ENCODE measurements at places on chromosomes 5 and 9.

- DNase-seq, result no peak
Measured at GRCh38 chr5:146862641-146863040, 15.9 kb downstream of the PPP2R2B start.

DNA sequence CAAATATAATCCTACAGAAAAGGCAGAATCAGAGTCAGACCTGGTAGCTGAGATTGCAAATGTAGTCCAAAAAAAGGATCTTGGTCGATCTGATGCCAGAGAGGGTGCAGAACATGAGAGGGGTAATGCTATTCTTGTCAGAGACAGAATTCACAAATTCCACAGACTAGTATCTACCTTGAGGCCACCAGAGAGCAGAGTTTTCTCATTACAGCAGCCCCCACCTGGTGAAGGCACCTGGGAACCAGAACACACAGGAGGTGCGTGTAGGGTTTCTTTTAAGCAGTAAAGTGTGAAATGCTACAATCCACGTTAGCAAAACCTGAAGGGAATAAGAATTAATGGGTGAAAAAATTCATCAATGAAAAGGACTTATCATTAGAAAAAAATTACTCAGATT, 145.8 kb downstream of the GIN1 start:
- no peak for DNase-seq

DNA sequence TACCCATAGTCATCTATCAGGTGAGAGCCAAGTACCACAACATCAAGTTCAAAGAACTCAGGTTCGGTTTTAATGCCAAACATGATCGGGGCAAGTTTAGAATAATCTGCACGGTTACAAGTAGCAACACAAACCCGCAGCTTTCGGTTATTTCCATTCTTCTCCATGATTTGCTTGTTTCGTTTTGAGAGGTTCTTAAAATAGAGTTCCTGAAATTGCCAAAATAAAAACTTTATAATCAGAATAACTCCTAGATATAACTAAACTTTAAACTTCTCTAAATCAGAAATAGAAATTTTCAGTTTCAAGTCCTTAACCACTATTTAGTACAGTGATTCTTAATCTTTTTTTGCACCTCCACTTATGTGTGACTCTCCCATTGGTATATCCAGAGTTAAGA, 9.1 kb downstream of the GNE start:
- DNase-seq, result no peak

- no peak for DNase-seq
Measured at GRCh38 chr9:135000647-135001245, 83.0 kb upstream of the FCN1 start.

DNA sequence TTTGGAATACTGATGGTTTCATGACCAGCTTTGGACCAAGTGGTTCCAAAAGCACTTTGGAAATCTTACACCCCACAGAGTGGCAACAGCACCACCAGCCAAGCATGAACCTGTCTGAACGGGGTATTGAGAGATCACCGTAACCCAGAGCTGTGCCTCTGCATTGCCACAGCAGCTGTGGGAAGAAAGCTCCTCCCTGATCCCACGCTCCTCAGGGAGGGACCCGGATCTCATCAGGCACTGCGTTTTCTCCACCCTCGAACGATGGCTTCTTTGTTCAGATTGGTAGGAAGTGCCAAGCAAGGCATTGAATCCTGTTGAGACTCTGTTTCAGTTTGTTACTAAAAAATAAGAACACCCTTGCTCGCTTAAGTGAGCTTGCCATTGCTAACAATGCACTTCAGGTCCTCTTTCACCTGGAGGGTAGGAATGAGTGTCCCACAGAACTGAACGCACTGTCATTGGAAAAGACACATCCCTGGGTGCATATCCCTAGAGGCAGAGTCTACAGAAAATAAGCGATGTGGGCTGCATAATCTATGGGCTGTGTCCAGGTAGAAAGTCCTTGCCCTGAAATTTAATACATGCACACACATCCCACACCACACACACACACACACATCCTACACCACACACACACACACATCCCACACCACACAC, 118.0 kb upstream of the ICE1 start:
- DNase-seq, result no peak

DNA sequence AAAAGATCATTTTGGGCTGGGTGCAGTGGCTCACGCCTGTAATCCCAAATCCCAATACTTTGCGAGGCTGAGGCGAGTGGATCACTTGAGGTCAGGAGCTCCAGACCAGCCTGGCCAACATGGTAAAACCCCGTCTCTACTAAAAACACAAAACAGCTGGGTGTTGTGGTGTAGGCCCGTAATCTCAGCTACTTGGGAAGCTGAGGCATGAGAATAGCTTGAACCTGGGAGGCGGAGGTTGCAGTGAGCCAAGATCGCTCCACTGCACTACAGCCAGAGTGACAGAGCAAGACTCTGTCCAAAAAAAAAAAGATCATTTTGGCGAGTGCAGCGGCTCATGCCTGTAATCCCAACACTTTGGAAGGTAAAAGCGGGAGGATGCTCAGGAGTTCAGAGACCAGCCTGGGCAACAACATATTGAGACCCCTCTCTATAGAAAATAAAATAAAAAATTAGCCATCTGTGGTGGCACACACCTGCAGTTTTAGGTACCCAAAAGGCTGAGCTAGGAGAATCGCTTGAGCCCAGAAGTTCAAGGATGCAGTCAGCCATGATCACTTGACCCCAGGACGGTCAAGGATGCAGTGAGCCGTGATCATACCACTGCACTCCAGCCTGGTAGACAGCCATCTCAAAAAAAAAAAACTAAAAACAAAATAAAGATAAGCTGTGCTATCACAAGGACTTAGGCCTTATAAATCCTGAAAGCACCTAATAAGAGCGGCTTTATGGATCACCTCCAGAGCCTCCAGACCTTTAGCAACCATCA, 16.2 kb downstream of the PPP2CA start:
- DNase-seq, result no peak

GRCh38 chr5:152990649-152991048, 499.8 kb upstream of the GRIA1 start:
- DNase-seq, result no peak

DNA sequence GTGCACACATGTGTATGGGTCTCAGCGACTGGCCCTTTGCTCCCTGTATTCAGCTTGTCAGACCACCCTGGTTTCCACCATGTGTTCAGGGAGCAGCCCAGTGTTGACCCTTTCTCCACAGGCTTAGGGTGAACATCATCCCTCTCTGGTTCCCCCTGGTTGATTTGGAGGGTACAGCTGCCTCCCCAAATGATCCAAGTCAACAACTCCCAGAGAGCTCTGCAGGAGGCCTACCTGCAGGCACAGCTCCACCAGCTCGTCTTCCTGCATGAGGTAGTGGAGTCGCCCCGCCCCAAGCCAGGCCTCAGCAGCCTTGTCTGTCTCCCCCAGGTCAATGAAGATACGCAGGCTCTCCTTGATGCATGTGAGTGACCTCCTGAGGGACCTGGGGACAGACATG, 50.5 kb downstream of the SH3TC2 start:
- no peak for DNase-seq

- DNase-seq, result no peak
Measured at GRCh38 chr9:80885894-80886293, 803.5 kb downstream of the TLE1 start.

DNA sequence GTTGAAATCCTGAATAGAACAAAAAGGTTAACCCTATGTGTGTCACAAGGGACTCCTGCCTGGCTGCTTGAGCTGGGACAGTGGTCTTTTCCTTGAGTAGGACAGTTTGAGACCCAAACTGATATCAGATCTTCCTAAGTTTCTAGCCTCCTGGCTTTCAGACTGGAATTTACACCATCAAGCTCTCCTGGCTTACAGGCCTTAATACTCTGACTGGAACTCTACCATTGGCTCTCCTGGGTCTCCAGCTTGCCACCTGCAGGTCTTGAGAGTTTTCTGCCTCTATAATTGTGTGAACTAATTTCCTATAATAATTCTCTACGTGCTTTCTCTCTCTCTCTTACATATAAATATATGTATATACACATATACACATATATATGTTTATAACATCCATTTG, 112.5 kb downstream of the PRR16 start:
- no peak for DNase-seq

DNA sequence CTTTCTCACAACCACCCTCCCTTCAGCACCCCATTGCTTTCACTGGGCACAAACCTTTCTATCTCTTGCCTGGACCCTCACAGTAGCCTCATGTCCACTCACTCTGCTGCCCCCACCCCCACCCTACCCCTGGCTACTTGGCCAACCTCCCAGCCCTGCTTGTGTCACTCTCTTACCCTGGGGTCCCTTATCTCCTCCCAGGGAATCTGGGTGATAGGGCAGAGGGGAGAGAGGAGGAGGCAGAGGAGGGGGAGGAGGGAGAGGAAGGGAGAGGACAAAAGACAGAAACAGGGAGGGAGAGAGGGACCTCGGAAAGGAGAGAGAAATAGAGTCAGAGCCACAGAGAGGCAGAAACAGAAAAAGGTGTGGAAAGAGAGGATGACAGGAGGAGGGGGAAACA, 25.0 kb upstream of the KIF12 start:
- no peak for DNase-seq

DNA sequence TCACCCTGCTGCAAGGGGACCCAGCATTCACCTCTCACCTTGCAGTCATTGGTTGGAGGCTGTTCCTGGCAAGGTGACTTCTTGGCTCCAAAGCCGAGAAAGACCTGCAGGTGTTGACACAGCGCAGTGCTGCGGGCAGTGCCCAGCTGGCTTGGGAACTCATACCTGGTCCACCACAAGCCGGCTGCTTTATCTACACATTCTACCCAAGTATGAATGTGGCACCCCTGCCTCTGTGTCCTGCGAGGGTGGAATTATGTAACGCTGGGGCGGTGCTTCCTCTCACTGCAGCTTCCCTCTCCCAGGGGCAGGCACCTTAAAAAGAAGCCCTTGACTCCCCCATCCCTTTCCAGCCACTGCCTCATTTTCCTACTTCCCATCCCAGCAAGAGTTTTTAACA, 2.5 kb upstream of the ZMYND19 start:
- DNase-seq, result no peak

DNA sequence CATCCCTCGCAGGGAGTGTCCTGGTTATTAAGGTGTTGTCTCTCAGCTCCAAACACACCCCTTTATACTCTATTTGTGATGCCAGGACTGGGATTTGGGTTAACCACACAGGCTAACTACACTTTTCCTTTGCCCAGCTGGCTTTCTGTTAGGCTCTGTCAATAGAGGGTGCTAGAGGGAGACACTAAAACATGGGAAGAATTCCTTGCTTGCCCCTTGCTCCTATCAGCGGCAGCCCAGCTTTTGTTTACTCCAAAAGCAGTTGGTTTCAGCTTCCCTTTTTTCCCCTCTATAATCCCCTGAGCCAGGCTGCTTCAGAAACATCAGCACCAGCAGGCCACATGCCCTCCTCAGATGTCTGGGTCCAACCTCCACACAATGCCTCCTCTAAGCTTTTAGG, 297.1 kb downstream of the KCTD16 start:
- no peak for DNase-seq

- no peak for DNase-seq
Measured at GRCh38 chr5:94433397-94434163, 184.8 kb downstream of the KIAA0825 start.

DNA sequence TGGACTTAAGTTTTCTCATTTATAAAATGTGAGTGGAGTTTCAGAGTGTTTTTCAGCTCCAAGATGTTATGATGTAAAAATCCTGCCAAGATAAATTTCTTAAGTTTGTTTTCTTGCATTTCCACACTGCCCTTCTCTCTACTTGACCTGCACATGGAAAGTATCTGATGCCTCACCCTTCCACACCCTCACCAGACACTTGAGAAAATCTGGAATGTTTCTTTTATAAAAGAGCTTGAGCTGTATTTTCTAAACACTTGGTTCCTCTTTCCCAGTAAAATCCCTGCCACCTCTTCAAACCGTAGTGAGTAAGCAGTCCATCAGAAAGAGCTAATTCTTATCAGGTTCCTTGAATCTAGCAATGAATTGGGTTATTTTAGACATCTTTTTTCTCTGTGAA, 42.9 kb downstream of the FOXD1 start:
- DNase-seq, result no peak

DNA sequence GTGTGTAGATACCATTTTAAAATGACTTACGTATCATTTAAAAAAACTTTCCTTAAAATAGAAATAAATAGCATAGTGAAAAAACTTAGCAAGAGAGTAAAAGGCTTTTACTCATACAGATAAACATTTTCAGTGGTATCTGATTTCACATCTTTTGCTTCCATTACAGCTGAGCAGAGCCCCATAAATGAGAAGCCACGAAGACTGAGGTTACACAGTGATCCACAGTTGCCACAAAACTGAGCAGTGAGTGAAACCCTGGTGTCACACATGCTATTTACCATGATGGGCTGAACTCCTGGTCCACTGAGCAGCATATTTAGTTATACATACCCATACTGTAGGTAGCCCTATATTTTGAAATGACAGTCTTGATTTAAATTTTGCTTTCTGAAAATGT, 401.2 kb downstream of the KIAA0825 start:
- DNase-seq, result no peak

DNA sequence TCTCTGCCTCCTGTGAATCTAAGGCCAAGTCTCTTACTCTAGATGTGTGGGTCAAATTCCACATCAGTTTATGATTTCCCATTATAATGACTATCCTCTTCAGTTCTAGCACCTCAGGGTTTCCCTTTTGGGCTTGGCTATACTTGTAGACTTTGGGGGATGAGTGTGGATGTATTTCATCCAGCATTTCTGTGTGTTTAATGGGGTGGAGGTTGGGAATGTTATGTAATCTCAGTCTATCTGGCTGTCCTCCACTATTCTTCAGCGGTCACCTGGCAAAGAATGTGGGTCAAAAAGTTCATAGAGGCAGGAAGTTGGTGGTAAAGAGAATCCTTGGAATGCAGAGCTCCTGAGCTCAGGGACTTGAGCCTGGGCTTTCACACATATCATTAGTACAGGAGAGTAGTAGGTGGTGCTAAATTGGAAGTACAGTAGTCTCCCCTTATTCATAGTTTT, 64.9 kb downstream of the CFAP95 start:
- DNase-seq, result no peak

DNA sequence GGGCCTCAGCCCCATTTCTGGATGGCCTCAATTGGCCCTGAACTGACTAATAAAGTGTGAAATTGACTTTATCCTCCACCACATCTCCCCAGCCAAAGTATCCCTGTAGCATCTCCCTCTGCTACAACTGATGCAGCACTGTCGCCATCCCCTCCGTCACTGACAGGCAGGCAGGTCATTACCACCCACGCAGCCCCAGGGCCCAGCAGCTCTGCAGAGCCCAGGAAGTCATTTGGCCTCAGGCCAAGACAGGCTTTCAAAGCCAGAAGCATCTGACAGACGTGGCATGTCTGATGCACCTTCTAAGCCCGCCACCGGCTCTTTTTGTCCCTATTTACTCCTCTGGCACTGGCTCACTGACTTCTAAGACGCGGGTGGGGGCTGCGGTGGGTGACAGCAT, 65.3 kb downstream of the ARHGEF37 start:
- no peak for DNase-seq

Measured in stimulated activated CD8-positive, alpha-beta memory T cell treated with anti-CD3 and anti-CD28 coated beads, Interleukin-12 subunit alpha, Interleukin-12 subunit beta, amount 100 ng/mL, for 1 hour (primary cell).